LoVo (cell line): ENCODE measurements at places on chromosomes 16 and 17.
A peak's percentile ranks its signal among the peaks of the same experiment; 100 is the strongest.

DNA sequence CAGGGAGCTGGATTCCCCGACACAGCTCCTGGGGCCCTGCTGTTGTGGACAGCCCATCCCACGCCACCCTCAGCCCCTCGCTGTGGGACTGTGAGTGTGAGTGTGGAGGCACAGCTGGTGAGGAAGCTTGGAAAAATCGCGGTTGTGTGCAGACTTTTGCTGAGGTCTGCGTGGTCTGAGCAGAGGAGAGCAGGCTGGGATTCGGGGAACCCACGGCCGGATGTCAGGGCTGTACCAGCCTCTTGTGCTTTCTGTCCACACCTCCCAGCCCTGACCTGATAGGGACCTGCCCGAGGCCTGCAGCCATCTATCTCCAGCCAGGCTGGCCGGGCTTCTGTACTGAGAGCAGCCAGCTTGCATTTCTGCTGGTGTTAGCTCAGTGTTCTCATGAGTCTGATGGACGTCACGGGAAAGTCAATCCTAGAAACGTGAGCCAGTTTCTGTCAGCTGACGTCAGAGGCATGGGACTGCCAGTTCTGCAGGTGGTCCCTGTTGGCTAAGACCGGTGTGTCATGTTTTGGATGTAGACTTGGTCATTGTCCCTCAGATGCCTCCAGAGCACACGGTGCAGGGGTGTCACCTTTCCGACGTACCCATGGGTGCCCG is 72.8 kb upstream of the ZNF750 start:
- no peak for DNase-seq

DNA sequence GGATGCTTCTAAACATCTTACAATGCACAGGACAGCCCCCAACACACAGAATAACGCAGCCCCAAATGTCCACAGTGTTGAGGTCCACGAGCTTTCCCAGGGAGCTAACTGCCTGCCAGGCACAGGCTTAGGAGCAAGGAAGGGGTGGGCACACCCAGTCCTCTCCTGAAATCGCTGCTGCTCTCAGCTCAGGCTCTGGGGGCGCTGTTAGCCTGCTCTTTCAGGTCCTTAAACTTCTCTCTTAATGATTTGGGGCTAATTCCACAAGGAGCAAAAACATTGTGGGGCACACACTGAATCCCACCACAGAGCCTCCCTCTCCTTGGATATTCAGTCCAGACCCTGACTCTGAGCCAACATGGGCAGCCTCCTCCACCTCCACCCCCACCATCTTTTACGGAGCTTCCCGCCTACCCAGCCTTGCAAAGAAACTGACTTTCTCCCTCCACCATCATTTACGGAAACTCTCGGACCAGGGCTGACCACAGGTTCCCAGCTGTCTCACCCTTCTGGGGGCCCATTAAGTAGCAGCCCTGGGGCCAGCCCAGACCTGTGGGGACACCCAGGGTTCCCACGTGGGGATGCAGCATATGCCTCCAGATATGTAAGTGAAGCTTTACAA is 1.1 kb downstream of the CD300H start:
- DNase-seq, result peak; percentile 38

GRCh38 chr17:8518850-8519249 is 83.2 kb downstream of the NDEL1 start:
- DNase-seq, result no peak

- no peak for DNase-seq
Observed at GRCh38 chr16:2210386-2211365, at the start of gene BRICD5. Gene BRICD5 (minus strand): TSS chr16:2210863. CDS start chr16:2210833, 30 bp downstream.

DNA sequence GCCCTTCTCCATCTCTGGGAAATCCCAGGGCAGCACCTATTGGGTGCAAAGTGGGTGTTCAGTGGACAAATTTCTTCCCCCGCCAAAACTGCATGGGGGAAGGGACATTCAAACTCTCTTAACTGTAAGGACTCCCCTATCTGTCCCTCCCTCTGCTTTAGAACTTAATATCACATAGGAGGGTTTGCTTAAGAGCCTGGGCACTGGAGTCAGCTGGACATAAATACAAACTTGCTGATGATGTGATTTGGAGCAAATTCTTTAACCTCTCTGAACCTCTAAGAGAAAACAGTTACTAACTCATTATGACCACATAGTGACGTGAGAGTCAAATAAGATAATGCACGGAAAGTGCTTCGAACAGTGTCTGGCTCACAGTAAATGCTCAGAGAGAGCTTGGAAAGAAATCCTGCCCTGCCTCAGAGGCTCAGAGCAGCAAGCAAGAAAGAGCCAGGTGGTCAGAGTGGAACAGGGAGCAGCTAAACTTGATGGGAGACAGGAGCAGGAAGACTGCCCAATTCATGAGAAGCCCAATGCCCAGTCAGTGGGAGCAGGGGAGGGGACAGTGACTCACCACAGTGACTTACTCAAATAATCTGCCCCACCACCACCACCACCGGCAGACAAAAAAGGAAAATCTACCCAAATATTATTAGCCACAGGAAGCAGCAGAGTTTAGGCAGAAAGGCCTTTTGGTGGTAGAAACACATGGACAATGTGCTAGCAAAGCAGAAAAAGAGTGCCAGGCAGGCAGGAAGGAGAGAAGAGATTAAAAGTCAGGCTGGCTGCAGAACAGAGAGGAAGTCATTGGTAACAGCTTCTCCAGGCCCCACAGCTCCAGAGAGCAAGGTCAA is 23.9 kb upstream of the CCL1 start:
- DNase-seq, result no peak
